BJ (cell line): ENCODE measurements at places on chromosomes 5 and 9.

- no peak for DNase-seq
These were observed 377 bp upstream of the PCDHAC2 start for GRCh38 chr5:140965905-140966292.

DNA sequence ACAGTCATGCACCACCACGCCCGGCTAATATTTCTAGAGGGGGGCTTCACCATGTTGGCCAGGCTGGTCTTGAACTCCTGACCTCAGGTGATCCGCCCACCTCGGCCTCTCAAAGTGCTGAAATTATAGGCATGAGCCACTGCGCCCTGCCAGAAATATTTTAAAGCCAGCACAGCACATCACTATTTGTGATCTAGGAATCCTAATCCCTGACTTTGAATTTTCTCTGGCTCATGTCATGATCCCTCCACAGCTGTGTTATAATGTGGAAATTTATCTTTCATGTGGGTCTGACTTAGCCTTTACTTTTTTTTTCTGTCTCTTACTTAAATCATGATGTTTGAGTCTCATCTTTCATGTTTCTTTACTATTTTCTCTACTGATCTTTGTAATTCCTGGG, 18.7 kb upstream of the ITGA1 start:
- DNase-seq: no peak

DNA sequence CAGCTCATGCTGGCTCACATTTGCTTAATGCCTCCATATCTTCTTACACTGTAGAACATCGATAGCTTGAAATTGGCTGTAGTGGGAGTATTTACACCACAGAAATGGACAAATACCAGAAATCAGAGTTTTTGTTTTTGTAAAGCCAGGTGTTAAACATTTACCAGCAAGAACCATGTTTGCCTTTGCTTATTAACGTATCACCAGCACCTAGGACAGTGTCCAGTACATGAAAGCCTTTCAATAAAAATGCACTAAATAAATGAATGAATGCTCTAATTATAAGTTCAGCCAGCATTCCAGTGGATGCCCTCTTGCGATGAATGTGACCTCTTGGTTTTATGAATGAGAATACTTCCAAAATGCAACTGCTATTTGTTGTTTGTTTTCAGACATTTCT, 140.4 kb upstream of the VLDLR start:
- no peak for DNase-seq

DNA sequence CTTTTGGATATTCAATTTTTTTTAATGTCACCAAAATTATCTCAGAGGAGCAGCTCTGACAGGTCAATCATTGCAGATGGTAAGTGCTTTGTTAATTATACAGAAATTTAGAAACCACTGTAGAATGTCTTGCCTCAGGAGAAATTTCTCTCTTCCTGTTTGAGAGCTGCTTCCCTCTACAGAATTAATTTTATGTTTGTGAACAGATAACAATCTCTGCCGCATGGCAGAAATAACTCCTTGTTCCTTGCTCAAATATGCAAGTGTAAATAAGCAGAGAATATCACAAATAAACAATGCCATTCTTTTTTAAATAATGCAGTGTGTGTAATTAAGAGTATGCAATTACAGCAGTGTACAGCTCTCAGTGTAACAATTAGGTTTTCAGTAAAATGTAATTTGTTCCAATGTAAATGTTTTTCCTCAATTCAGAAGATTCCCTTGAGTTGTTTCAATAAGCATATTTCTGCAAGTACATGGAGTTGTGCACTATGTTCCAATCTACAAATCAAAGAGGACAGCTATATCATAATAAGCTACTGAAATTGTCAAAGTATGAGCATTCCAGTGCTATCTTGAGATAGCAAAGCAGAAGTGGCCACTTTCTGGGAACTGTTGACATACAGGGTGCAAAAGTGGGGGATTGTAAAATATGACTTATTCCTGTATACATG, 1012.8 kb downstream of the MAT2B start:
- no peak for DNase-seq

GRCh38 chr9:110337727-110338126, at the start of gene TXNDC8:
Gene TXNDC8, minus strand, starts transcription at chr9:110337863.
- DNase-seq: peak; percentile 48

GRCh38 chr5:119484884-119485283, 32.6 kb downstream of the HSD17B4 start:
- no peak for DNase-seq

DNA sequence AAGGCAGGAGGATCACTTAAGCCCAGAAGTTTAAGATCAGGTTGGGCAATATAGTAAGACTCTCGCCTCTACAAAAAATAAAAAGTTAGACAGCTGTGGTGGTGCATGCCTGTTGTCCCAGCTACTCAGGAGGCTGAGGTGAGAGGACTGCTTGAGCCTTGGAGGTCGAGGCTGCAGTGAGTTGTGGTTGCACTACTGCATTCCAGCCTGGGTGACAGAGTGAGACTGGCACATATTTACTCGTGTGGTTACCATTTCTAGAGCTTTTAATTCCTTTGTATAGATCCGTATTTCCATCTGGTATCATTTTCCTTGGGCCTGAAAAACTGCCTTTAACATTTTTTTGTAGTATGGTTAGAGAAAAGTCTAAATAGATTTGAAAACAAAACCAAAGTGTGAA, 7.8 kb downstream of the IL6ST start:
- DNase-seq: no peak

GRCh38 chr9:115107701-115108100, 10.3 kb downstream of the TNC start:
- DNase-seq: no peak

DNA sequence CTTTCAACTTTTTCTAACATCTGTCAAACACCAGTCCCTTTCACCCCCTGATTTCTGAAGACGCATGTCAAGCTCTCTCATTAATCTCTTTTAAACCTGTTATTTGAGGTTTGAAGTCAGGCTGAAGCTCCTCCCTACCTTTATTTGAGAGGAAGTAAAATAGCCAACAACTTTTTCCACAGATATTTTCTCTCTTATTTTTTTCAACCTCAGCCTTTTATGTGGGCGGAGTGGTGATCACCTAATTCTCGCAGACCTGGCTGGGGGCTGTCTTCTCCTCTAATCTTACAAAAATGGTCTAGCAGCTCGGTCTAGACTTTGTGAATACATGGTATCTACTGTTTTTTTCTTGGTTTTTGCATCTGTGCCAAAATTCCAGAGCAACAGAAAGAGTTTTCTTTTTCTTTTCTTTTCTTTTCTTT, 395.7 kb upstream of the ACTBL2 start:
- DNase-seq: no peak

DNA sequence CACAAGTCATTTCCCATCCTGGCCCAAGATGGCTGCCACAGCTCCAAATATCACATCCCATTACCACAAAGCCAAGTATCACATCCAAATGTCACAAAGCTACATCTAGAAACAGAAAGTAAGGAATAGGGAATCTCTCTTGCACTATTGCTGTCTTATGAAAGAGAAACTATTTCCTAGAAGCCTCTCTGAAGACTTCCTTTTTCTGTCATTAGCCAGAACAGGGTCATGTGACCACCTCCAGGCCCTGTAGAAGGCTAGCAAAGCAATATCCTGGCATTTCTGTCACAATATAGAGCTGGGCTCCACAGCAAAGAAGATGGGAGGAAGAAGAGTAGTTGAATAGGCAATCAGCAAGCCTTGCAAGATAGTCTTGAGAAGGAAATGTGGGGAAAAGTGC, 99.2 kb downstream of the SH3TC2 start:
- DNase-seq: no peak

DNA sequence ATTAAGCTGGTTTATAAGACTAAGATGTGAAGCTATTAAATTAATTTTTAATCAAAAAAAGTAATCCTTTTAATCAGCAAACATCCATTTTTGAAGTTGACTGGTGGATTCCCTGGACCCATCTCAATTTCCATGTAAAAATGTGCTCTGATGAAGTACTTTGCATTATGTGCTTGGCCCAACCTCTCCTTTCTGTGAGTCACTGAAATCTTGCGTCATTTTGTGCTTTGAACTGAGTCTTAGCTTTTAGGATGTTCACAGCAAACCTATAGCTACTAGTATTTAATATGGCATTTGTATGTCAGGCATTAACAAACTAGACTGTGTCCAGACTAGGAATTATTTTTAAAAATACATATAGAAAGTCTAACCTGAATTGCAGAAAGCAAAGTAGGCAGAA, 55.0 kb upstream of the CDH12 start:
- no peak for DNase-seq

DNA sequence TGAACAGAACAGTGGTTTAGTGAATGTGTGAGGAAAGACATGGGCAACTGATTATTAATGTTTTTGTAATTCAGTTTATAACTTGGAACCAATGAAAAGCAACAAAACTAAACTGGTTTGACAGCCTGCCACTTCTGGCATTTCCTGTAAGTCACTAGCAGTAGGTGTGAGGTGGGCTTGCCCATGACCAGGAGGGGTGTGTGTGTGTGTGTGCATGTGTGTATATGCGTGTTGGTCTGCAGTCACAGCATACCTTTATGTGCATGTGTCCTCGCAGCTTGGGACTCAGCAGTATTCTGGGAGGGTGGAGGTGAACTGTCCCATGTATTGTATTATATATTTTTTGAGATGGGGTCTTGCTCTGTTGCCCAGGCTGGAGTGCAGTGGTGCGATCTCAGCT, 32.3 kb downstream of the OTULIN start:
- no peak for DNase-seq

- peak; percentile 55 for DNase-seq
These were observed 830 bp downstream of the TRAF1 start for GRCh38 chr9:120925535-120926396.

DNA sequence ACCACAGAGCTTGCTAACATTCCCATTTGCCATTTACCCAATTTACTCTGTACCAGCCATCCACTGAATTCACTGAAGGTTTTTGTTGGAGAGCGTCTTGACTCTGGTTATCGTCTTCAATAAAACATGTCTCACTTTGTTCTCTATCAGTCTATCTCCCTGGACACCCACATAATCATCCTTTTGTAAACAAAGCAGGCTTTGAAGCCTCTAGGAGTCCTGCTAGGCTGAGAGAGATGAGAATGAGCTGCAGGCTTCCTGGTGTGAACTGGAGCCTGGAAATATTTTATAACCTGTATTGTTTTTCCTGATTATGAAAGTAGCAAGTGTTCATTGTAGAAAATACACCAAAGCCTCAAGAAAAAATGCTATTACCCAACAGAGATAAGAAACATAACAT, 140.6 kb upstream of the ZNF366 start:
- no peak for DNase-seq

DNA sequence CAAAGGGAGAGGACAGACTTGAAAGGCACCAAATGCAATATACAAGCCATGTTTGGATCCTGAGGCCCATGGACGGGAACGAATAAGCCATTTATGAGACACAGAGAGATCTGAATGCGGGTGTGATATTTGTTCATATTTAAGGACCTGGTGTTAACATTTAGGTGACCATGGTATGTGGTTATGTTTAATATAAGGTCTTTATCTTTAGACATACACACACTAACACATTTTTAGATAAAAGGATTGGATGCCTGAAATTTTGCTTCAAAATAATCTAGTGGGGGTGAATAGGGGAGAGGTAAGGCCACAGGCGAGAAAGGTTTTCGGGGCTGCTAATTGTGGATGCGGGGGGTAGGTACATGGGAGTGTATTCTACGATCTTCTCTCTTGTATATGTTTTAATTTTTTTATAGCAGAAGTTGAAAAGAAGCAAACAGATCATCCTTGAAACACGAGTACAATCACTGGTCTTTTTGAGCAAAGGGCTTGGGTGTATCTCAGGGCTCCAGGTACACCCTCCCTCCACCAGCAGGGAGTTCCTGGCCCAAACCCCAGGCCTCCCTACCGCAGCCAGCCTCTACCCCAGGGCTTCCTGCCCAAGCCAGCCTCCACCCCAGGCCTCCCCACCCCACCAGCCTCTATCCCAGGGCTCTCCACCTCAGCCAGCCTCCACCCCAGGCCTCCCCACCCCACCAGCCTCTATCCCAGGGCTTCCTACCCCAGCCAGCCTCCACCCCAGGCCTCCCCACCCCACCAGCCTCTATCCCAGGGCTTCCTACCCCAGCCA, 12.2 kb downstream of the AKNA start:
- no peak for DNase-seq

- DNase-seq: no peak
These were observed 59.5 kb upstream of the ERCC6L2 start for GRCh38 chr9:95815961-95816360.

DNA sequence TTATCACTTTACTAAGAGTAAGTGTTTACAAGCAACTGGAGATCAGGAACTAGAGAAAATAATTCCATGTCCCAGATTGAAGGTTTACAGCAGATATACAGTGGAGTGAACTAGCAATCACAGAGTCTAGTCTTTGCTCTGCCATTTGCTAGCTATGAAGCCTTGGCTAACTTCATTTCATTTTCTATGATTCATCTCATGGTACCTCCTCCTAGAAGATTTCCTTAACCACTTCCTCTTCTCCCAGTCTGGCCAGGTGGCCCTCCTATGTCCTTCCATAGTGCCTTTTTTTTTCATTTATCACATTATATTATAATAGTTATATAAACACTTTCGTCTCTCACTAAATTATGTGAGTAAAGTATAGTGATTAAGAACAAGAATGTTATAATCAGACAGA, 52.1 kb downstream of the GRIA1 start:
- DNase-seq: no peak

DNA sequence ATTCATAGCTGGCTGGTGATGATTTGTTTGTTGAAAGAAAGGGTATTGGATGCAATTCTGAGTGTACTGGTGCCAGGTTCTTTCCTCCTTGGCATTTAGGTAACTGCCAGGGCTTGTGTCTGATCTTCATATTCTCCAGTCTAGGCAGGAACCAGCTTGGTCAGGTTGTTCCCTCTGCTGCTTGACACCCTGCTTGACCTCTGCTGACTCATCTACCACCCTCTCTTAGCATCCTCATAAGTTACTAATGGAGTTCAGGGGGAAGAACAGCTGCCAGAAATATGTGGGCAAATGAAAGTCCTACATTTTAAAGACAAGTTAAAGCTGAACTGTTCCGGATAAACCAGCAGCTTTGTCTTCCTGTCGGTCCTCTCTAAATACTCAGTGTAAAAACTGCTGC, 116.1 kb upstream of the TNC start:
- DNase-seq: peak; percentile 74

GRCh38 chr5:146862641-146863040, 15.9 kb downstream of the PPP2R2B start:
- no peak for DNase-seq

DNA sequence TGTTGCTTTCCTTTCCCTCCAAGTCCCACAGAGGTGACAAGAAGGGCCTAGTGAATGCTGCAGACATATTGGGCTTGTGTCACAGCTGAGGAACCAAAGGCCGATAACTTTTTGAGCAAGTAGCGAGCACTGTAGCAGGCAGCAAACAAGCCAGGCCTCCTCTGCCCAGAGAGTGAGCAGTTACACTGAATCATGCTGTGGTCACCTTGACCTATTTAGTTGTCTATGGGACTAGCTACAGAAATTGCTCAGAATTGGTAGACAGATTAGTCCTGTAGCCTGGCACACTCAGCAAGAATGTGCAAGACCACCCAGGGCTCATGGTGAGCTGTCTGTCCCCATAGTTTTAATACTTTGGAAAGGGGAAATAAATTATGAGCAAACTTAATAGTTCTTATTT, 25.2 kb downstream of the ZCCHC9 start:
- DNase-seq: no peak
